ENCODE measurements at places on chromosomes 5 and 9. TPM values are rescaled to one million over a fixed set of nuclear protein-coding genes. Genes with fewer than 3 reads are reported as not detected.

DNA sequence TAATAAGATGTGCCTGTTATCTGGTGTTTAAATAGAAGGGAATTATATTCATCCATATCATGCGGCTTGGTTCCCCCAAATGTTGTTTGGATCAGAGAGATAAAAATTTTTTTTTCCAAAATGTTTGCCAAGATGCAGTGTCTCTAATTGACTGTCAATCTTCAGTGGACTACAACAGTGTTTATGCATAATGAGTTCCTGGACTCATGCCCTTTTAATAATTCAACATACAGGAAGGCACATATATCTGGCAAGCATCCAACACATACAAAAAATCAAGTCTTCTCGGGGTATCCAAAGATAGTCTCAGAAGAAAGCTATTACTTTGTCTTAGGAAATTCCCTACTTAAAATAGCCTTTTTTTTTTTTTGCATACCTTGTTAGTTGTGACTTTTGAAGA lies 1534.7 kb downstream of the EFNA5 start:
- DNase-seq = no peak

DNA sequence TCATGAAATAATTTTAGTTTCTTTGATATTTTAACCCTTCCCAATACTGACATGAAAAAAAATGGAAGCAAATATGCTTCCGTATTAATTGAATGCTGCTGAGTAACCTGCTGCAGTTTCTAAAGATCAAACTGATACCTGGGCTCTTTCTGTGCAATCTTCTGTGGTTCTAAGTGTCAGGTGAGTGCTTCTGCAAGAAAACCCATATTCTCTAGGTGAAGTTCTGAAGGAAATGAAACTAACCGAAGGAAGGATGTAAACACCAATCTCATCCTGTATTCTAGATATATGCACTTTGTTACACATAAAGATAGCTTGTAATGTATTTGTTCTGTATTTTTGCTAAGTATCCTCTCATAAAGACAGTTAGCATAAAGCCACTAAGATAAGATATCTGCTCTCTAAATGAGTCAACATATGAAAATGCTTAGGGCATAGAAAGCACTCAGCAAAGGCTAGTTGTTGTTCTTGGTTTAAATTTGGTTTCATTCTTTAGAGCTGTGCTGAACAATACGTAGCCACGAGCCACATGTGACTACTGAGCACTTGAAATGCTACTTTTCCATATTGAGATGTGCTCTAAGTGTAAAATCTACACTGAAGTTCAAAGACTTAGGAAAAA lies 52.0 kb downstream of the ITGA2 start:
- DNase-seq = no peak

ANKRD18A gene
- total RNA-seq = 6.4 TPM

CHD1 gene
- 37.0 TPM for total RNA-seq

UCK1 gene
- 19.7 TPM for total RNA-seq

PHYHD1 gene
- total RNA-seq = 12.9 TPM

FST gene
- total RNA-seq = 529 TPM

OTULINL gene
- total RNA-seq = 1.8 TPM
